ENCODE measurements at places on chromosomes 3 and 15. TPM values are rescaled to one million over a fixed set of nuclear protein-coding genes. Genes with fewer than 3 reads are reported as not detected.

COLQ gene
- total RNA-seq: 0.66 TPM

LRRIQ4 gene
- total RNA-seq: not detected

RTP1 gene
- not detected for total RNA-seq

CHRNA5 gene
- 1.5 TPM for total RNA-seq

SLC35G2 gene
- 15.3 TPM for total RNA-seq

Measured in smooth muscle cell of trachea (primary cell).